ENCODE measurements at places on chromosomes 3 and 15.

- no peak for DNase-seq
These were observed 62.5 kb downstream of the SFMBT1 start for GRCh38 chr3:52983336-52983807.

DNA sequence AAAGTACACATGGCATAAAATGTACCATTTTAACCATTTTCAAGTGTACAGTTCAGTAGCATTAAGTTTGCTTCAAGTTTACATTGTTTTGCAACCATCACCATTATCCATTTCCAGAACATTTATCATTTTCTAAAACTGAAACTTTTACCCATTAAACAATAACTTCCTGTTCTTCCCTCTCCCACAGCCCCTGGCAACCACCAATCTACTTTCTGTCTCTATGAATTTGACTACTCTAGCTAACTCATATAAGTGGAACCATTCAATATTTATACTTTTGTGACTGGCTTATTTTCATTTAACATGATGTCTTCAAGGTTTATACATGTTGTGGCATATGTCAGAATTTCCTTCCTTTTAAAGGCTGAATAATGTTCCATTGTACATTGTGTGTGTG, 19.9 kb downstream of the TMEM62 start:
- DNase-seq: no peak

DNA sequence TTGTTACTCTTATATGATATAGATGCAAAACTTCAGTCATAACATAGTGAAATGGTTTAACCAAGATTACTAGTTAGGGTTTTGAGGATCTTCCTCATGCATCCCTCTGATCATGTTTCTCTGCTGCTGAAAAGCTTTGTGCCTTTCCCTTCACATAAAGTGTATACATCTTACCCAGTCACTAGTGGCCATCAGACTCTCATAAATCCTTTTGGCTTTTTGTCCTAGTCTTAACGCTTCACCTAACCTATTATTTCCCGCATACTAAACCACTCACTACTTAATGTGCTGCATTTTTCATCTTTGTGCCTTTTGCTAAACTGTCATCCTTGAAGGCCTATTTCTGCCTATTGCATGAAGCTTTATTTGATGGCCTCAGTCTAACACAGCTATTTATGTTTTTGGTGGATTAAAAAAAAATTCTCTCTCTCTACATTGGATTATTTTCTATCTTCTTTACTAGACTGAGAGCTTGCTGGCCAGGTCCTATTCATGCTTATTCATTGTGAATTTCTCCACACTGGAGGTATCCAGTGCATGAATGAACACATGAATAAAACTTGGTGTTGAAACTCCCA, 717.6 kb upstream of the GOLIM4 start:
- peak; percentile 73 for DNase-seq

- DNase-seq: no peak
These were observed 251.0 kb upstream of the PEX5L start for GRCh38 chr3:180287703-180288102.

DNA sequence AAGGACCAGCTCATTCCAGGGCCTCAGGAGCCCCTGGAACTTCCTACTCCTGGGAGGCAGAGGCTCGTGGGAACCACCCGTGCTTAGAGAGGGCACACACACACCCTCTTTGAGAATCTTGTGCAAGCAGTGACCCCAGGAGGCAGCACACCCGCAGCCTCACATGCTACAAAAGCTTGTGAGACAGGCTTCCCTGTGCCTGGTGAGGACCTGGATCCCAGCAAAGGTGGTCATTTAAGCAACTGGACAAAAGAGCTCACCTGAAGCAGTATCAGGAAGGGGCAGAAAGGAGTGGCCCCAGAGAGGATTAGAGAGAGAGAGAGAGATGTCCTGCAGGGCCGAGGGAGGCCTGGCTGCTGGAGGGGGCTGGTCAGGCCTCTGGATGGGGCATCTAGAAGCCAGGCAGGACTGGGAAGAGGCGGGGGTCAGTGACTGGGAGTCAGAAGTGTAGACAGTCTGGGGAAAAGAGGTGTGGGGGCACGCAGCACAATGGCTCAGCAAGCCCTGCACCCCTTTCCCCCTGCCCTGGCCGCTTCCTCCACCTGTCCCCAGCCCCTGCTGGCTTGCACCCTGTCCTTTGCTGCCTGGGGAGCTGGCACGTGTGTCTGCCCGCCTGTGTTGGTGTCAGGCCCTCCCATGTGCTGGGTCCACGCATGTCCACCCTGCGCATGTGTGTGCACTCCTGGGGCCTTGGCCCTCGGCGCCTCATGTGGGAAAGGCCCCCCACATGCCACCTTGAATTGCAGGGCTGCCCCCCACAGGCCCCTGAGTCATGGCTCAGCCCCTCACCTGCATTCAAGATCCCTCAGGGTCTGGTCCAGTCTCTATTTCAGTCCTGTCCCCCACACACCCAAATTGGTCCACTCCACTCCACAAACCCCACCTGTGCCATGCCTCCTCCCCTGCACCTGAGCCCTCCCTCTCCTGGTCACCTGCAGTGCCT, 36.9 kb downstream of the TSPAN3 start:
- DNase-seq: no peak
